Endothelial cell of umbilical vein (primary cell): ENCODE measurements at places on chromosomes 2 and 18. TPM values are rescaled to one million over a fixed set of nuclear protein-coding genes. Genes with fewer than 3 reads are reported as not detected.

RAB27B gene
- polyA plus RNA-seq: not detected in 2 replicates

ADD2 gene
- polyA plus RNA-seq: 0.06 and 0.17 TPM in 2 replicates

PPIL3 gene
- polyA plus RNA-seq: 22.1 and 27.1 TPM in 2 replicates

MRO gene
- polyA plus RNA-seq: not detected in 2 replicates

IL1RL1 gene
- 27.9 and 32.2 TPM in 2 replicates for polyA plus RNA-seq

NPHP1 gene
- 2.0 and 2.3 TPM in 2 replicates for polyA plus RNA-seq

FRZB gene
- polyA plus RNA-seq: 0.03 and 0.04 TPM in 2 replicates

FBXO15 gene
- polyA plus RNA-seq: not detected in 2 replicates

DPP10 gene
- polyA plus RNA-seq: not detected in 2 replicates

GRCh38 chr18:48863432-48864065, 87.2 kb downstream of the SMAD7 start:
- no peak for DNase-seq

DNA sequence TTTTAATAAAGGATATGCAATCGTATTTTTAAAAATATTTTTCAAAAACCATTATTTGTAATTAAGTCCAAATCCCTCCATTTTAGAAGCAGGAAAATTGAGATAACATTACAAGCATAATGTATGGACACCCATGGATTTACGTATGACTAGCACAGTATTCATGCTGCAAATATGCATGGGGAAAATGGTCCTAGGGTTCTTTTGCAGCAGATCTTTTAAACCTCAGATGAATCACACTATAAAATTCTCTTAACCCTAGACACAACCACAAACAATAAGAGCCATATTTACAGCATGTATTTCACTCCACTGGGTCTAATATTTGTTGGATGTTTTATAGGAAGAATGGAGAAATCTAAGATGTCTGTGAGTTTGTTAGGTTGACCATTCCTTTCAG, 453.4 kb downstream of the TGIF1 start:
- no peak for DNase-seq

DNA sequence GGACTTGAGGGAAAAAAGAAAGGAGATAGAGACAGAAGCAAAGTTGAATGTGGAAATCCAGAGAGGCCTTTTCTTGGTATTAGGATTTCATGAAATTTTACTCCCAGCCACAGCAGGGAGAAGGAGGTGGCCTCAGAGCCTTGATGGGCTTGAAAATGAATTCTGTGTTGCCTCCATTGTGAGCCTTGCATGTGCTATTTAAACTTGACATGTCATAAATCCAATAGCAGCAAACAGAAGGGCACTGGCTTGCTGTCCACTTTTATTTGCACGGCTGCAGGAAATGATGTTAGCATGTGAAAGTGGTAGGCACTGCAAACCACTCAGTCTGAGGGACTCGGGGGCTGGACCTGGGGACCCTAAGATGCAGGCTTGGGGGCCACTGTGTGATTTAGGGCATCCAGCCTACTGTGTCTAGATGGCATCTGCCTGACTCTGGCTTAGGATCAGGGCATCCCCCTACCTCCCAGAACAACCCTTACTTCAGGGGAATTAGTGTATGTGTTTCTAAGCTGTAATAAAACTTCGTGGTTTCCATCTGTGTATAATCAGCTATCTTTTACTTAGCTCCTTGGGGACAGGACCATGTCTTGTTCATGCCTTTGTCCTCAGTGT, 139.1 kb upstream of the SKOR2 start:
- DNase-seq: no peak

DNA sequence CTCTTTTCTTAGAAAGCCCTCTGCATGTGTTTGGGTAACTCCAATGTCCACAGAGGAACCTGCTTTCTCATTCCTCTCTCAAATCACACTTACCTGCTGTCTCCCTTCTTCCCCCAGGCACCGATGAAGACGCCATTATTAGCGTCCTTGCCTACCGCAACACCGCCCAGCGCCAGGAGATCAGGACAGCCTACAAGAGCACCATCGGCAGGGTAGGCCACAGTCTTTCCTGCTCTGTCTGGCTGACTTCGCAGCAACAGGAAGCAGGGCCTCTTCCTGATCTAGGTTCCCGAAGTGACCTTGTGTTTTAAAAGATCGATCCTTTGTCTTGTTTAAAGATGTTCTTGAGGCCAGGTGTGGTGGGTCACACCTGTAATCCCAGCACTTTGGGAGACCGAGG, 25.0 kb upstream of the GMCL1 start:
- no peak for DNase-seq

- no peak for DNase-seq
These were observed 193.5 kb downstream of the EIPR1 start for GRCh38 chr2:3184167-3184566.

DNA sequence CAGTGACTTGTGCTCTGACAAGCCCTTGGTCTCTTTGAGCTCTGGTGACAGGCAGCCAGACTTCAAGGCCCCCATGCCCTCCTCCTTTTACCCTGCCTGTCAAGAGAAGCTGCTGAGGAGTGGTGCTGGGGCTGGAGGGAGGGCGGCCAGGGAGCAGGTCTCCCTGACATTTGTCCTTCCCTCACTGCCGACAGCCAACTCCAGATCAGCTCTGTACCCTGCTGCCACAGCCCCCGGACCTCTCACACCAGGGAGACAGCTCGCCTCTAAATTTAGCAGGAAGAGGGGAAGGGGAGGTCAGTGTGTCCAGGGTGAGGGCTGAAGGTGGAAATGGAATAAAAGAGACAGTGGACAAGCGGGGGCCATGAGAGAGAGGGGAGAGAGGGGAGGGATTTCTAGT, 155.8 kb downstream of the TDRD15 start:
- DNase-seq: no peak

- DNase-seq: no peak
These were observed 109.1 kb downstream of the WDSUB1 start for GRCh38 chr2:159177357-159177756.

GRCh38 chr2:202054679-202055078, 18.4 kb upstream of the KIAA2012 start:
- no peak for DNase-seq

GRCh38 chr2:64448041-64448426, 5.9 kb upstream of the LGALSL start:
- DNase-seq: no peak

- peak; percentile 67 for DNase-seq
These were observed 161.1 kb downstream of the KCNH7 start for GRCh38 chr2:162677476-162677875.

DNA sequence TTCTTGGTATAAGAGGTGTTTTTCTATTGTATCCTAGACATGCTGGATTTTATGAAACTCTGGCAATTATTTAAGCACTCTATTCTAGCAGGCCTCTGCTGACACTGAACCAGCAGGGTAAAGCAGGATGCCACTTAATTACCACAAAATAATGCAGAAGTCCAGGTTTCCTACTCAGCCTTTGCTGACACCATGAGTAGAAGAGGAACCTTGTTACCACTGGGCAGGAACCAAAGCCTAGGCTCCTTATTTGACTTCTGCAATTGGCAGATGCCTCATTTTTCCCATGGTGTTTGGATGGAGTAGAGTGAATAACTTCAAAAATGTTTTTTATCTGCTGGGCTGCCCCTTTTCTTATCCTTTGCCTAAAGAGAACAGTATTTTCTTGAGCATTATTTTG, 60.8 kb downstream of the THNSL2 start:
- no peak for DNase-seq

DNA sequence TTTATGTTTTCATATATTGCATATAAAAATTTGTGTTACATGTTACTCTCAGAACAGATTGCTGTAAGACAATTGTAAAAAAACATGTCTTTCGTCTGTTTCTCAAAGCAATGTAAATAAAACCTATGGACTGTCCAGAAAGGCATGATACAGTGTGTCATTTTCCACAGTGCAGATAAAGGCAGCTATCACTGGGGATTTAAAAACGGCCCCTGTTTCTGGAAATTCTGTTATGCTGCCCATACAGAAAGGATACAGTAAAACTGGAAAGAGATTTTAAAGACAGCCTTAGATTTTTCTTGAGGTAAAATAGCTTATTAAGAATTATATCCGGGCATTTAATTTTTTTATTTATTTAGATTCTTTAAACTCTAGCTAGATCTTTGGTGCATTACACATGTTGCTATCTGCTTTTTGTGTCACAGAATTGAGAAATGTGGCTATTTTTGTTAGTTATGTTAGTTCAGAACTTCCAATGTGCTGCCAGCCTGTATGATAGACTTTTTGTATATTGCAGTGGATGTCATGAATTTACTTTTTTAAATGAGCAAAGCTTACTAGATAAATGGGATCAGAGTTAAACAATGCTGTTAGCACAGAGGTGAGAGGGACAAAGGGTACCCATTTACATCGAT, 859 bp upstream of the INO80D start:
- peak; percentile 60 for DNase-seq

GRCh38 chr2:127115471-127116199, 8.7 kb upstream of the BIN1 start:
- no peak for DNase-seq
